ENCODE measurements at places on chromosomes 2 and 18.

DNA sequence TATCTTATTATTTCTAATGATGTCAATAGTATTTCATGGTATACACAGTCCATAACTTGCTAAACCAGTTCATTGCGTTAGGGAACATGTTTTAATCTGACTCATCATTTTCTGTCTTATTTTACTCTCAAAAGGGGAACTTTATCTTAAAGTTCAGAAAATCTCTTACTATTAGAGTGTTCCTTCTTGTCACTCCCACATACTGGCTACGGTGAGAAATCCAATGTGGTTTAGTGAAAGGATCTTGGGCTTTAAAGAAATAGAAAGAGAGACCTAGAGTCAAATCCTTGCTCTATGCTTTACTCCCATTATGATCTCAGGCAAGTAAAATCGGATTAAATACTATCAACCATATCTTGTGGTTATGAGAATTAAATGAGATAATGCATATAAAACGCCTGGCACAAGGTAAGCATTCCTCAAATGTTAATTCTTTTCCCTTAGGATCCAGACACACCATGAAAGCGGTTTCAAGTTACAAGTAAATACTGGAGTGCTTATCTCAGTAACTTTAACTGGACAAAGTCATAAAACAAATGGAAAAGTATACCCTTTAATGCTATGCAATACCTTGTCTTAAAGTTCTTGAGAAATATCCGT lies 576.0 kb downstream of the ARHGAP15 start:
- no peak for DNase-seq

GRCh38 chr2:42161444-42161843 lies 7.7 kb upstream of the EML4 start:
- no peak for DNase-seq

GRCh38 chr18:41134426-41134825 lies 820.6 kb upstream of the PIK3C3 start:
- no peak for DNase-seq

DNA sequence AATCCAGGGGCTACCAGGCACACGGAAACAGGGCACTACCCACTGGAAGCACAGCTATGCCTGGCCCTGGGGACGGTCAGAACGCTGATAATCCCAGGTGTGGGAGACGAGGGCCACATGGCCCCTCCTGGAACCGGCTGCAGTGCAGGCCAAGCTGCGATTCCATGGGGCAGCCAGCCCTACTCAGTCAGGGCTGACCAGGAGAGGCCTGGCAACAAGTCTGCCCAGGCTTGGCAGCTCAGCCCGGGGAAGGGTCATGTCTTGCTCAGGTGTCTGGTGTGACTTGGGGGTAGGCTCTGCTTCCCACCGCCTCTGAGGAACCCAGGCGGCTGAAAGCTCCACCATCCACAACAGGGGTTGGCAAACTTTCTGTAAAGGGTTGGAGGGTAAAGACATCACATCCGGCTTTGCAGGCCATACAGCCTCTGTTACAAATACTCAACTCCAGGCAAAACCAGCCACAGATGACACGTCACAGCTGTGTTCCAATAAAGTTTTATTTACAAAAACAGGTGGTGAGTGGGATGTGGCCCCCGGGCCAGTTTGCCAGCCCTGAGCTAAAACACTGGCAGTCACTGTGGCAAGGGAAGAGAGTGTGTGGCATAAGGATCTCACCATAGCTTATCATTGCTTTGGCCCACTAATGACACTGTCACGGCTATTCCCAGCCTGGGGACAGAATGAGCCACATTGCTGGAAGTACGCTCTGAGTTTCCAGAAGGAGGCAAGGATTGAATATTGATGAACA lies 85.2 kb downstream of the NDUFA10 start:
- no peak for DNase-seq

DNA sequence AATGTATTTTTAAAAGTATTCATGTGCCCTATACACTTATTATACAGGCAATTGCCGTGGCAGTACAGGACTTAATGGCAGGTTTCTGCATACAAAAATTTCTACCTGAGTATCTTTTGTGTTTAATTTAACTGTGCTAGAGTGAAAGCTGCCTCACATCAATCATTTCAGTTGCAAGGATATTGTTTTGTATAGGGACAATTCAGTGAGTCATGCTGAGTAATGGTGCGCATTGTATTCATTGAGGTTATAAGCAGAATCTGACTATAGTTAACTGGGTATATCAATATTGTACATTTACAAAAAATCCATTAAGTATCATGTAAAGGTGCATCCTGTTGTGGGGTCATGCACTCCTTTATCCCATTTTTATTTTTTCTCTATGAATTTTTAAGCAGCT lies 121.5 kb downstream of the GCA start:
- DNase-seq, result no peak
